ENCODE measurements at places on chromosomes 3 and 15.

- no peak for DNase-seq
Observed at GRCh38 chr15:80780416-80781221, 1.4 kb downstream of the CEMIP start.

GRCh38 chr15:71357321-71357732, 242.1 kb downstream of the THSD4 start:
- no peak for DNase-seq

GRCh38 chr15:60372227-60372626, 25.6 kb downstream of the ANXA2 start:
- DNase-seq: no peak

- no peak for DNase-seq
Observed at GRCh38 chr3:4491855-4492207, 1.3 kb upstream of the ITPR1 start.

GRCh38 chr3:59654123-59654479, 604.3 kb upstream of the CFAP20DC start:
- no peak for DNase-seq

- no peak for DNase-seq
Observed at GRCh38 chr15:73353734-73354133, 15.0 kb downstream of the HCN4 start.

DNA sequence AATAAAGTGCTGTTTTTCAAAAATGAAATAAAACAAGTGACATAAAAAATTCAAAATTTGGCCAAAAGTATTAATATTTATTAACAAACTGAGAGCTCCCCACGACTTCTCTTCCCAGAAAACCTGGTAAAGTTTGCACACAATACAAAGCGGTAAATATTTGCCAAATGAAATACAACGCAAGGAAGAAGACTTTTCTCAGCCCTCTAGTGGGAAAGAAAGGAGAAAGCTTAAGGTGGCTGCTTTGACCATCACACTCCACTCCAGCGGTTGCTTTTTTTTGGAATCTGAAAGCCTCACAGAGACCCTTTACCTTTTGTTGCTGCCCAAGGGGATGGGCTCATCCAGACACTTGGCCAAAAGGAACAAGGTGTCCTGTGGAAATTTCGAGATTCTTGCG, 1.1 kb upstream of the GK5 start:
- no peak for DNase-seq

- no peak for DNase-seq
Observed at GRCh38 chr3:78268716-78269668, 1229.1 kb downstream of the ROBO2 start.

DNA sequence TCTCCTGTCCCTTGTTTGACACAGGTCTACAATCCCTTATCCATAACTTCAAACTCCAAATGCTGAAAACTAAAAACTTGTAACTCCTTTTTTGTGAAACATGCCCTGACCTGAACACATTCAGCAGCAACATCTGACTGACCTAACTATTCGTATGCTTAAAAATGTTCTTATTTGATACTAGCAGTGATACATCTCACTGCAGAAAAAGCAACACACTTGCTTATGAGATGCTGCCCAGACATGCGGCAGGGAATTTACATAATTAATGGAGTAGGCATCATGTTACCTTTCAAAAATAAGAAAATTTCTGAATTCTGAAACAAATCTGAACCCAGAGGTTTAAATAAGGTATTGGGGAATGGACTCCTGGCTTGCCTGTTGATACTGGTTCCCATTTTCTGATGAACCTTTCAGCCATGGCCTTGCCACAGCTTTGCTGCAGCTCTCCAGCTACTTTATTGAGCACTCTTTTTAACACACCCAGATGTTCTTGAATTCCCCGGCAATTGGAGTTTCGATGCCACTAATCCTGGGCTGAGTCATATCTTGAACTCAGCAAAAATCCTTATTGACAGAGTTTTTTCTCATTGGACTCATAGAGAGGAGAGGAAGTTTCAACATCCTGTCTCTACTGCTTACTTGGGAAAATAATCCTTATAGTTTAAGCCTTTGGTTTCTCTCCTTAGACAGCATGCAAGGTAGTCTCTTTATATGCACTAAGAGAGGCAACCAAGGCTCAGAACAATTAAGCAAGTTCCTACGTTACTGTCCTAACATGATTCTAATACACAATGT, 296.6 kb upstream of the LMCD1 start:
- no peak for DNase-seq

GRCh38 chr15:84734794-84735479, 13.5 kb upstream of the ZNF592 start:
- DNase-seq: peak; percentile 48
